Bronchial smooth muscle cell (primary cell): ENCODE measurements at places on chromosomes 16 and 17. TPM values are rescaled to one million over a fixed set of nuclear protein-coding genes. Genes with fewer than 3 reads are reported as not detected.

TRPV3 gene
- 1.6 and 2.8 TPM in 2 replicates for total RNA-seq

HBM gene
- total RNA-seq, result not detected in 2 replicates

CRHR1 gene
- not detected in 2 replicates for total RNA-seq

MT1H gene
- not detected in 2 replicates for total RNA-seq

BICDL2 gene
- total RNA-seq, result 0.17 and 0.32 TPM in 2 replicates

LGALS9B gene
- total RNA-seq, result not detected in 2 replicates

CCDC144A gene
- 1.7 and 7.9 TPM in 2 replicates for total RNA-seq

HEATR9 gene
- total RNA-seq, result not detected in 2 replicates

ALDH3A1 gene
- total RNA-seq, result 0.16 and 0.43 TPM in 2 replicates

NPIPB5 gene
- 53.9 and 54.5 TPM in 2 replicates for total RNA-seq

BAHCC1 gene
- 4.4 and 5.1 TPM in 2 replicates for total RNA-seq

UBALD2 gene
- total RNA-seq, result 1.5 and 1.9 TPM in 2 replicates

GCSH gene
- total RNA-seq, result 7.3 and 13.6 TPM in 2 replicates

MC1R gene
- 6.4 and 7.4 TPM in 2 replicates for total RNA-seq

FSCN2 gene
- total RNA-seq, result 1.7 and 2.8 TPM in 2 replicates

SDR42E1 gene
- 0.16 and 0.26 TPM in 2 replicates for total RNA-seq

XYLT1 gene
- total RNA-seq, result 16.2 and 17.8 TPM in 2 replicates

NLK gene
- total RNA-seq, result 9.3 and 11.3 TPM in 2 replicates

GGT6 gene
- total RNA-seq, result under 0.01 TPM in 1 of 2 replicates, not detected in the other

KRTAP4-1 gene
- total RNA-seq, result not detected in 2 replicates

FAM20A gene
- total RNA-seq, result 10.9 and 11.2 TPM in 2 replicates

TBC1D3B gene
- total RNA-seq, result 2.6 and 3.2 TPM in 2 replicates

PIK3R6 gene
- not detected in 2 replicates for total RNA-seq

B4GALNT2 gene
- under 0.01 TPM in 1 of 2 replicates, not detected in the other for total RNA-seq

GNAO1 gene
- 0.09 TPM in 1 of 2 replicates, not detected in the other for total RNA-seq

MPP2 gene
- 3.6 and 5.8 TPM in 2 replicates for total RNA-seq

CTRB2 gene
- total RNA-seq, result not detected in 2 replicates

FGF11 gene
- total RNA-seq, result 1.0 and 1.1 TPM in 2 replicates

LRRC46 gene
- not detected in 2 replicates for total RNA-seq

OTOA gene
- total RNA-seq, result under 0.01 and 0.09 TPM in 2 replicates
